ENCODE measurements at places on chromosomes 5 and 9. TPM values are rescaled to one million over a fixed set of nuclear protein-coding genes. Genes with fewer than 3 reads are reported as not detected.

CATSPER3 gene
- 0.79 TPM for total RNA-seq

CCL21 gene
- not detected for total RNA-seq

DNA sequence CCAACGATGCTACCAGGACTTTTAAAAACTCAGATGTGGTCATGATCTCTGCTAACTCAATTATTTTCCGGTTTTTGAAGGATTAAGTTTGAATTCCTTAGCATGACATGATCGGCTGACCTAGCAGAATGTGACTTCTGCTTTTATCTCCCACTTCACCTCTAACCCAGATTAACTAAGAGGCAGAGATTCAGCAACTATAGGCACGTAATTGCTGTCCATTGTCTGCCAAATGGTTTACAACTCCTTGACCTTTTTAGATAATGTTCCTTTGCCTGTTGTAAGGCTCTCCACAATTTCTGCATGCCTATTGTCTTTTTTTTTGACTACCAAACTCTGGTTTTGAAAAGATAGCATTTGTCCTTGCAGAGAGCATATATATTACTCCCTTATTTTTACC is 268.2 kb downstream of the BRINP1 start:
- H3K4me3 ChIP-seq: no peak overlapping the region
- no peak overlapping the region for H3K27ac ChIP-seq

DNA sequence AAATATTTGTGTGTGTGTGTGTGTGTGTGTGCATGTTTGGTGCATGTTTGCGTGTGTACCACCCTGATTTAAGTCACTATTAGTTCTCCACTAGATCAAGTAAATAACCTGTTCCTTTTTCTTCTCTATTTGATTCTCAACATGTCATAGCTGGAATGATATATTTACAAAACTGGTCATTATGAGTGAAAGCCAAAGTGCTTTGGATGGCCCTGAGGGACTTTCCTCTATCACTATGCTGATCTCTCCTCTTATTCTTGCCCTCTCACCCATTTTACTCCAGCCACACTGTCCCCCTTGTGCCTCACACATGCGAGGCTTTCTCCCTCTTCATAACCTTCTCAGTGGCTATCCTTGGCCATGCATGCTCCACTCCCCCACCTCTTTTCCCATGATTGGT is 144.6 kb upstream of the NMUR2 start:
- no peak overlapping the region for H3K27ac ChIP-seq
- H3K4me3 ChIP-seq: no peak overlapping the region
- no peaks in the 10 kb centered on the region for H3K36me3 ChIP-seq
- H3K4me1 ChIP-seq: no peaks in the 10 kb centered on the region
- DNase-seq: no peak

DNA sequence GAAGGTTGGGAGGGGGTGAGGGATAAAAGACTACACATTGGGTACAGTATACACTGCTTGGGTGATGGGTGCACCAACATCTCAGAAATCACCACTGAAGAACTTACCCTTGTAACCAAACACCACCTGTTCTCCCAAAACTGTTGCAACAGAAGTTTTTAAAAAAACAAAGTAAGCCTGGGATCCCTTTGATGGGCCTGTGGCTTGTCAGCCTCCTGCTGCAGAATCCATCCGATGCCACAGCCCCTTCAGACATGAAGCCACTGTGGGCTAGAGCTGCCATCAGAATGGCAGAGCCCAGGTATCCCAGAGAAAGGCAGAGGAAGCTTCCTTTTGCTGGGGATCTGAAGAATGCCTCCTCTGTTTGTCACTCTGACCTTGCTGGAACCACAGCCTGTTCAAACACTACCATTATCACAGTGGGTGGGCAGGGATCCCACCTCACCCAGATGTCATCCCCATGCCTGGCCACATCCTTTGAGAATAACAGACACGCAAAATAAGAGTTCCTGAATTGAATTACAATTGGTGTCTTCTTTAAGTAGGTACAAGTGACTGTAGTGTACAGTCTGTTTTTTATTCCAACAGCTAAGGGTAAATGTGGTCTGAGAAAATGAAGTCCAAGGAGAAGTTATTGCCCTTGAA is 78.1 kb upstream of the DIRAS2 start:
- H3K27ac ChIP-seq: no peak overlapping the region
- DNase-seq: no peak
- H3K36me3 ChIP-seq: no peaks in the 10 kb centered on the region
- no peaks in the 10 kb centered on the region for H3K27me3 ChIP-seq
- no peak overlapping the region for H3K4me3 ChIP-seq

Measured in natural killer cell (primary cell).